ENCODE measurements at places on chromosomes 12 and 14.

- DNase-seq, result peak; percentile 95
These were observed at the start of gene MAPK1IP1L for GRCh38 chr14:55051423-55052268. MAPK1IP1L (plus strand) TSS chr14:55051647; CDS start chr14:55061684, 10,037 bp downstream.

DNA sequence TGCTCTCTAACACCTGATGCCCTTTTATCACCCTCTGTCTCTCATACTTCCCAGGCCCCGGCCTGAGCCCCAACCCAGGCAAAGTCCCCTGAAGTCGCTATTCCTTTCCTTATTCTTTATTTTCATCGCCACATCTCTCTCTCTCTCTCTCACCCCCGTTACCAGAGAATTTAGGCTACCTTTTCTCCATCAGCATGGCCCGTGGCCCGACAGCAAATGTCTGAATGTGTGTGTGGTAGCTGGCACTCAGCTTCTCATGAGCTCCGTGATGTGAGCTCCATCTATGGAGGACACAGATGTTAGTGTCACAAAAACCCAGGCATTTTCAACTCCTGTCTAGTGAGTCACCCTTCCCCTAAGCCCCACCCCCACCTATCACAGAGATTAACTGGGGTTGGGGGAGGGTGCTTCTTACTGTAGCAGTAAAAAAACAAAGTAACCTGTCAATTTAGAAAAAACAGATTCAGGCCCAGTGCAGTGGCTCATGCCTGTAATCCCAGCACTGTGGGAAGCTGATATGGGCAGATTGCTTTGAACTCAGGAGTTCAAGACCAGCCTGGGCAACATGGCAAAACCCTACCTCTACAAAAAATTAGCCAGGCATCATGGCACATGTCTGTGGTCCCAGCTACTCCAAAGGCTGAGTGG is 53.8 kb downstream of the VCPKMT start:
- peak; percentile 67 for DNase-seq

DNA sequence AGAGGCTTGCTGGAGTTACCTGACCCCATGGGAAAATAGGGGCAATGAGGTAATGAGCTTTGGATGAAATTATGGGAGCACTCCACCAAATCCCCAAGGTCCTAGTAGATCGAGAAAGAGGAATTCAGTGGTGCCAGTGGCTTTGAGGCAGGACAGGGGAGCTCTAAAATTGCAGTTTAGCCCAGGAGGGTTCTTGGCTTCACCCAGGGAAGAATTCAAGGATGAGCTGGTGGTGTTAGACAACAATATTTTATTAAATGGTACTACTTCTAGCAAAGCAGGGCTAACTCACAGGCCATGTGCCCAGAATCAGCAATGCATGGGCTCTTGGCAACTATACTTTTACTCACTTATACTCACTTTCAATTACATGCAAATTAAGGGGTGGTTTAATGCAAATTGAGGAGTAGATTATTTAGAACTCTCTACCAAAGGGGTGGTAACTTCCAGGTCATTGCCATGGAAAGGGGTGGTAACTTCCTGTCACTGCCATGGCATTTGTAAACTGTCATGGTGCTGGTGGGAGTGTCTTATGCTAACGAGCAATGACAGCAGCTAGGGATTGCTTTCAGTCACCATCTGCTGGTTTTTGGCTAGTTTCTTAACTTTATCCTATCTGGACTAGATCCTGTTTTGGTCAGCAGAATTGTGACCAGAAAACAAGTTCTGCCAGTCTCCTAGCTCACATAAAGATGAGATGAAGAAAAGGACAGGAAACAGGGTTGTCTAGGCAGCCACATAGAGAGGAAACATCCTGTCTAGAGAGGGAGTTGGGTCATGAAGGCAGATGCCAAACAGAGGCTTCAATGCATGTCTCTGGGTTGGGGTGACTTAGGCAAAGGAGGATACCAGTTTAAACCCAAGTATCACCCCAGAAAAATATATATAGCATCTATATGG is 64.7 kb downstream of the ZNF641 start:
- DNase-seq, result no peak

DNA sequence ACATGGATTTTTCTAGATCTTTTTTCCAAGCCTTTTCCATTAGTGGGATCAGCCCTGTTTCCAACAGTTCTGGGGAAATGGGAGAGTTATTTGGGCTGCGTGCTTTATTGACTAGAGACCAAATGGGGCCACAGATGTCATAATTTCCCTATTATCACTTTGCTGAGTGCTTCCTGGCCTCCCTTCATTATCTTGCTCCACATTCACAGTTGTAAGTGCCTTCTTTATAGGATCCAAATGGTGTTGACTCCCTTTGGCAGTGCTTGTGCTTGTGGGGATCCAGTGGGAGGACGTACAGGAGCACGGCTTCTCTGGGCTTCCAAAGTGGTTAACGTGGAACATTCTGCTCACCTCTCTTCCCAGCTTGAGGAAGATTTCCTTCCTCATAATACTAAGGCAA is 141.0 kb upstream of the RMST start:
- DNase-seq, result no peak

DNA sequence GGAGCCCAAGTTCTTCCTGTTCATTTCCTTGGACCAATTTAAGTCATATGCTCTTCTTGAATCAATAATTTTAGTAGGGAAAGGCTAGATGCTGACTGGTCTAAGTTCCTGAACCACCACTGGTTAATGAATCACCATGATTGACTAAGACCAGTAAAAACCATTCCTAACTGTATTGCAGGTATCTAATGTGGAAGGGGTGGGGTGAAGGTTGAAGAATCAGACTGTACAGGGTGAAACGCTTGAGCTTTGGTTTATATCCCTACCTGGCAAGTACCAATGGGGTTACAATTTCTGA is 100.1 kb downstream of the DYRK2 start:
- no peak for DNase-seq

DNA sequence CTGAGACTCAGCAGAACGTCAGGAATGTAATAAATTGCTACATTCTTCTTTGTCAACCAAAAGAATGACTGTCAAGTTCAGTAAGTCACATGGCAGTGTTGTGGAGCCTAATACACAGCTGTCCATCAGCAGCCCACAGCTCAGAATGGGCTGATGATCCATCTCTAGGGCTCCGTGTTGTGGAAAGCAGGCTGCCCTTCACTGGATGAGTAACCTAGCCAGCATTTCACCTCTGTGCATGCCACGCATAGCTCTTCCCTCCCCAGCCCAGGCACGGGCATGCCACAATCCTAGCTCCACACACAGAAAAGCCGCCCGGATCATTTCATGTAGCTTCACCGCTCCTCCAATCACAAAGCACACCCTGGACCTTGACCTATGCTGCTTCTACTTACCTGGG is 878.0 kb upstream of the TMEM132C start:
- DNase-seq, result no peak

GRCh38 chr14:73003681-73004080 is 23.2 kb downstream of the ZFYVE1 start:
- no peak for DNase-seq

DNA sequence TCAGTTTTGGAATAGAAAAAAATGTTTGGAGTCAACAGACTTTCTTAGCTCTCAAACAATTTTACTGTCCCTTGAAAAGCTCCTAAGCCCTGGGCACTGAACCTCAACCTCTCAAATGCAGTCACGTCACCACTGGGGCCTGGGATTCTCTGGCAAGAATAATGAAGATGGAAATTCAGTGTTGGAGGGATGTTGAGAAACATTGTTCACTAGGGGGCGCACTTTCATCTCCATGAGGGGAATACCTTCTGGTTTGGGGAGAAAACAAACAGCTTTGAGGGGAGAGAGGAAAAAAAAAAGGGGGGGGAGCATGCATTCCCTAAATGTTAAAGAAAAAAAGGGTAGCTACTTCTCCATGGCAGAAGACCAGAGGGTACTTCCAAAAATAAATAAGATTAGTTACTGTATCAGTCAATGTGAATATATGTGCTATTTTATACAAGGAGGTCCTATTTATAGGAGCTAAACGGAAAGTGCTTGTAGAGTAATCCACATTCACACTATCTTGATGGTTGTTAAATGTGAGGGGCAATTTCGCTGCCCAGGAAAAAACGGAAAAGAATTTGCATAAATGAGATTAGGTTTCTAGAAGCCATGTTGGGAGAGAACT is 5.8 kb upstream of the TBPL2 start:
- DNase-seq, result peak; percentile 48

DNA sequence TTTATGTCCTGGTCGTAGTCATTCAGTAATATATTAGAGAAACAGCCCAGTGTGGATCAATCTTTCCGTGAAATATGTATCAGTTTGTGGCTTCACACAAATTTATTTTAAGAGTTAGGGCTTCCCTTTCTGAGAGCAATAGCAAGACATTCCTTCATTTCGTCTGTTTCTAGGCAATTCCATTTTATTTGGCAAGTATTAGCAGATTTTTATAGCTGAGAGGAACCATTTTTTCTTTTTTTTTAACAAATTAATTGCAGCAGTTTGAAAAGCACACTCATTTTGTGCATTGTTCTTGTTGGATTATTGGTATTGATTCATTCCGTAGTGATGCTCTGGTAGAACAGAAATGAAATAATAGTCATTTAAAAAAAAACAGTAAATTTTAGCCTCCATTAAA is 132.9 kb downstream of the SRGAP1 start:
- DNase-seq, result no peak

DNA sequence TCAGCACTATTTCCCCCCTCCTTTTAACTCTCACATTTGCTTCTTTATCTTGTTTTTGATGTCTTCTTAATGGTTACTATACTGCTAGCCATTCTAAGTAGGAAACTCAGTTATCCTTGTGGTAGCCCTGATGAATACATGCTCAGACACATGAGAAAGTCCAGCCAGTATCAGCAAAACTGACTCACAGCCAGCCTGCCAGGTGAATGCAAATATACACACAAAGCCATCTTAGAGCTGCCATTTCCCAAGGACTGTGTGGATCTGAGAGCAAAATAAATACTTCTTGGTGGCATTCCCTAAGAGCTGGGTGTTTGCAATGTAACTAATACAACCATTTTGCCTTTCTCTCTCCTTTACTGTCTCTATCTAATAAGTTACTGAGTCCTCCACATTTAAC is 455.2 kb downstream of the CCER1 start:
- no peak for DNase-seq

DNA sequence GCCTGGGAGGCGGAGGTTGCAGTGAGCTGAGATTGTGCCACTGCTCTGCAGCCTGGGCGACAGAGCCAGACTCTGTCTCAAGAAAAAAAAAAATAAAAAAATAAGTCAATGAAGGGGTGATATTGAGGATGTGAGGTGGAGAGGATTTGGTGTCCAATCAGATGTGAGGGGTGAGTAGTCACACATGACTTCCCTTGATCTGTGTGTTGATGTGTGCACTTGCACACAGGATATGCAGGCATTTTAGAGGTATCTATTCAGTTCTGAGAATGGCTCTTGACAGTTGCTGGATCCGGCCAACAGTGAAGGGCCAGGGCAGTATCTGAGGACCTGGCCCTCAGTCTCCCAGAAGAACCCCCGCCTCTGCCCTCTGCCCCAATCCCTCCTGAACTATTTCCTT is 7.8 kb upstream of the SP7 start:
- DNase-seq, result no peak

- DNase-seq, result no peak
These were observed 39.0 kb downstream of the LRRK2 start for GRCh38 chr12:40263616-40264409.

DNA sequence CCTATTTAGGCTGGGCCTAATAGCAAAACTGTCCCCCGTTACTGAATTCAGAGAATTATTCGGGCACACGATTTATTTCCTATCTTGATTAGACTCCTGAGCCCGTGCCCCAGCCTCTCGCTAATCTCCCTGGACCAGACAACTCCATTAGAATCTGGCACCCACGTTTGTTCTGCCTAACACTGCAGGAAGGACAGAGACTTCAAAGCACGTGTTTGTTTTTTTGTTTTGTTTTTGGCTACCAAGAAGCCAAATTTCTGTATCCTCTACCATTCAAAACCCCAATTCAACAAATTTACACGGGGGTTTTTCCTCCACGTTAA is 4.8 kb downstream of the USP44 start:
- no peak for DNase-seq

GRCh38 chr12:75086091-75087038 is 123.3 kb downstream of the KCNC2 start:
- no peak for DNase-seq

- no peak for DNase-seq
These were observed 6.1 kb downstream of the ERGIC2 start for GRCh38 chr12:29374913-29375312.

- no peak for DNase-seq
These were observed 263.1 kb upstream of the CRY1 start for GRCh38 chr12:107356266-107356936.

- DNase-seq, result no peak
These were observed 2.1 kb downstream of the ATP2B1 start for GRCh38 chr12:89706551-89706950.

DNA sequence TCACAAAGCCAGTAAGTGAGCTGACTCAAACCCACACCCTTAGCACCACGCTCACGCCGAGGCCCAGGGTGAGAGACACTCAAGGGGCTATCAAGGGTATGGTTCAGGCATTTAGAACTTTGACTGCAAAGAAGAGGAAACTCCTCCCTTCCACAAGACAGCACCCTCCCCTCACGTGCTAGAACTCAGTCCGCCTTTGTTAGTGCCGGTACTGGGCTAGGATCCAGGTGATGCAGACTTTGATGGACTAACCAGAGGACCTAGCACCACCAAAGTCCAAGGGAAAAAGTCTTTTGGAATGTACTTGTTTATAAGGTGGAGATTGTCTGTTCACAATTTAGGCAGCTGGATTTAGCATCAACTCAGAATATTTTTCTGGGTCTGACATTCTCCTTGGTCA is 33.7 kb downstream of the VWF start:
- no peak for DNase-seq

DNA sequence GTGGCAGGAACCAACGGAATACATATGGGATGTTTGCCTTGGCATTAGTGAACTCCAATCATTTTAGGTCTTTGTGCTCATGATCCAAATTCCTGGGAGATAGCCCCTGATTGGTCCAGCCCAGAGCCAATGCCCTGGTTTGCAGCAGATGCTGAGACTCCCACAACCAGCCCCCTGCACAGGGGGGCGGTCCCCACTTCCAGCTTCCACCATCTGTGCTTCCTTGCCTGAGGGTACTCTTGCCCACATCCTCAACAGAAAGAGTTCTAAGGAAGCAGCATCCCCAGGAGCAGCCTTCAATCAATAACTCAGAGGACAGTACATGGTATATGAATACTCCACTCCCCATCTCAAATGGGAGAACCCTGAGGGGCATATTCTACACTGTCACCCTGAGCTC is 39.7 kb upstream of the FICD start:
- no peak for DNase-seq

- no peak for DNase-seq
These were observed 21.3 kb downstream of the POLE start for GRCh38 chr12:132665794-132666193.

DNA sequence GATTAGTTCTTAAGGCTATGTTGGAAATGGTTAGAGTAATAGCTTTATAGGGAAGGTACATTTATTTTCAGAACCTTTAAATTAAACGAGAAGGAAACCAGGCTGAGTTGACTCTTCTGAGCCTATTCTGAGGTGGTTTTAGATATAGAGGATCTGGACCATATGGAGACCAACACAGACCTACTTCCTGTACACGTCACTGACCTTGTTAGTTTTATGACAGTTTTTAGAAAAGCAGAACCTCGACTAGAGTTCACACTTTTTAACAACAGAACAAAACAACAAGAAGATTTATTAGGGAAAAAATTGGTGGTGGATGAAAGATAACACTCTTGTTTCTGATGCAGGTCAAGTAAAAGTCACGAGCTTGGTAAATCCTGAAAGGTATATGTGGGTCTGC is 107.1 kb downstream of the NPAS3 start:
- DNase-seq, result no peak

GRCh38 chr14:61296719-61297502 is 15.8 kb upstream of the TMEM30B start:
- DNase-seq, result peak; percentile 33

Measured in germinal center (tissue), 1 donor.